Keratinocyte (primary cell): ENCODE measurements at places on chromosomes 12 and 14. TPM values are rescaled to one million over a fixed set of nuclear protein-coding genes. Genes with fewer than 3 reads are reported as not detected.

Gene PLBD1
- 3.6 to 13.4 TPM (median 7.2 TPM) in 3 replicates for polyA plus RNA-seq

Gene HCAR1
- polyA plus RNA-seq, result 0.03 to 0.10 TPM (median 0.07 TPM) in 3 replicates

Gene KIF5A
- 0.01 to 0.10 TPM (median 0.05 TPM) in 3 replicates for polyA plus RNA-seq

Gene KRT77
- 0.54 to 4.6 TPM (median 1.3 TPM) in 3 replicates for polyA plus RNA-seq

DNA sequence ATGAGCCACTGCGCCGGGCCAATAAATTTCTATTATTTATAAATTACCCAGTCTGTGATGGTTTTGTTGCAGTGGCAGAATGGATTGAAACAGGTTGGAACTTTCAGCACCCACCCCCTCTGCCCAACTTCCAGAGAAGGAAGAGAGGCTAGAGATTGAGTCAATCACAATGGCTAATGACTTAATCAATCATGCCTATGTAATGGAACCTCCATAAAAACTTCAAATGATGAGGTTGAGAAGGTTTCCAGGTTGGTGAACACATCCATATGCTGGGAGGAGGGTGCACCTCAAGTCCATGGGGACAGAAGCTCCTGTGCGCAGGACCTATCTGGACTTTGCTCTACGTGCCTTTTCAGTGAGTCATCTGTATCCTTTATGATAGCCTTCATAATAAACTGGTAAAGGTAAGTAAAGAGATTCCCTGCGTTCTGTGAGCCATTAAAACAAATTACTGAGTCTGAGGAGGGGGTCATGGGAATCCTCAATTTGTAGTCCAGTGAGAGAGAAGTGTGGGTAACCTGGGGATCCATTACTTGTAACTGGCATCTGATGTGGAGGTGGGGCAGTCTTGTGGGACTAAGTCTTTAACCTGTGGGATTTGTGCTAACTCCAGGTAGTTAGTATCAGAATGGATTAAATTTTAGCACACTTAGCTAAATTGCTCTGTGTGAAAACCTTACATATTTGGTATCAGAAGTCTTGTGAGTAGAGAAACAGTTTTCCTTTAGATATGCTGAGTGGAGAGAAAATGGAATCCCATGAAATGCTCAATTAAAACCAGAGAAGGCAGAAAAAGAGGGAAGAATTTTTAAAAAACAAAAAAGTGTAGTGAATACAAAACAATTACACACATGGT lies 11.7 kb upstream of the NGDN start:
- DNase-seq, result no peak

DNA sequence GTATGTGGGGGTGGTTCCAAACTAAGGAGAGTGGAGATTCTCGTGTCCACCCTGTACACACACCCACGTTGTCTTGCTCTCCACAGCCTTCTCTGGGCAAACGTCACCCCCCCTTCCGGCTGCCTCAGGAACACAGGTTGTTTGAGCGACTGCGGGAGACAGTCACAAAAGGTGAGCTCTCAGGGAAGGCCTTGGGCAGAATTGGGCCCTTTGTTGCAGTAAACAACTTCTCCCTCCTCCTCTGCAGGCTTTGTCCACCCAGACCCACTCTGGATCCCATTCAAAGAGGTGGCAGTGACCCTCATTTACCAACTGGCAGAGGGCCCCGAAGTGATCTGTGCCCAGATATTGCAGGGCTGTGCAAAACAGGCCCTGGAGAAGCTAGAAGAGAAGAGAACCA lies 8.1 kb upstream of the GAPDH start:
- DNase-seq, result no peak

DNA sequence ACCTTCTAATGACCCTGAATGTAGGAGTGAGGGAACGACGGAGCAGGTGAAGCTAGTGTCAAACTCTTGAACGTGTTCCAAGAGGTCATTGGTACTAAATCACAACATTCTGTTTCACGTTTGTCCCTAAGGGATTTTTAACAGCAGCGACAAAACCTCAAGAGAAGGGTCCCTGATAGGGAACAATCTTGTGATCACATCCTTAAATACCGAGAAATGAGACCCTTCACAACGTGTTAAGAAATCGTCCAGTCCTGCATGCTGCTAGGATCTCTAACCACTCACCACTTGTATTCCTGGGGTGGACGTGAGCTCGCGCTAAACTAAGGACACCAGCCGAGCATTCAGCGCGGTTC lies 134.1 kb upstream of the KRAS start:
- DNase-seq, result no peak

DNA sequence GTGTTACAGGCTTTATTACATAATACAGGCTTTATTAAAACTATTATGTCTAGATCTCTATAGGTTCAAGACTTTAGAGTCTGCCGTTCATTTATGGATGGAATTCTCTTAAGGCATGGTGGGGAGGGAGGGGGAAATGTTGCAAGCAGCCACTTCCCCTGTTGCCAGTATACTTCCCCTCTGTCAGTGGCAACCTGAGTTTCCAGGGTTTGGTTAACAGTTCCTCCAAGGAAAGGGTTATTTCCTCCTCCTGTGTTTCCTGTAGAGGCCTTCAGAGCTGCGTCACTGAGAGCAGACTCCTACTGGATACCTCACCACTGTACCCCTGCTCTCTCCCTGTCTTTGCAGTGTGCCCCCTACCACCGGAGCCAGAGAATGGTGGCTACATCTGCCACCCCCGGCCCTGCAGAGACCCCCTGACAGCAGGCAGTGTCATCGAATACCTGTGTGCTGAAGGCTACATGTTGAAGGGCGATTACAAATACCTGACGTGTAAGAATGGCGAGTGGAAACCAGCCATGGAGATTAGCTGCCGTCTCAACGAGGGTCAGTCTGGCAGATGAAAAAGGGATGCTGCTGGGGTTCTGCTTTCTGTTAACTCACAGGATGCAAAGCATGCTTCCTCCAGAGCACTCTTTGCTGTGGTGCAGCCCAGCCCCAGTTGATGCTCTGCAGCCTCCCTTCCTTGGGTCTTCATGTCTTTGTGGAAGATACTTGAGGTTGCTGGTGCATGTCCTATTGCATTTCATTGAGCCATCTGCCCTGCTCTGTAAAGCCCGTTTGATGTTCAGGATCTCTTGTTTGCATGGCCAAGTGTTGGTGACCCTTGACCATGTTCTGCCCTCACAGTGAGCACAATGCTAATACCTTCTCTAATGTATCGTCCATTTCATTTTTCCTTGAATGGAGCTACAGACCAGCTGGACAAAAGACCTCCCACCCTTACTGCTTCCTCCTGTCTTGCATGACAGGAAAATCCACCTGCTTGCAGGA lies 63.6 kb upstream of the SRSF5 start:
- no peak for DNase-seq

DNA sequence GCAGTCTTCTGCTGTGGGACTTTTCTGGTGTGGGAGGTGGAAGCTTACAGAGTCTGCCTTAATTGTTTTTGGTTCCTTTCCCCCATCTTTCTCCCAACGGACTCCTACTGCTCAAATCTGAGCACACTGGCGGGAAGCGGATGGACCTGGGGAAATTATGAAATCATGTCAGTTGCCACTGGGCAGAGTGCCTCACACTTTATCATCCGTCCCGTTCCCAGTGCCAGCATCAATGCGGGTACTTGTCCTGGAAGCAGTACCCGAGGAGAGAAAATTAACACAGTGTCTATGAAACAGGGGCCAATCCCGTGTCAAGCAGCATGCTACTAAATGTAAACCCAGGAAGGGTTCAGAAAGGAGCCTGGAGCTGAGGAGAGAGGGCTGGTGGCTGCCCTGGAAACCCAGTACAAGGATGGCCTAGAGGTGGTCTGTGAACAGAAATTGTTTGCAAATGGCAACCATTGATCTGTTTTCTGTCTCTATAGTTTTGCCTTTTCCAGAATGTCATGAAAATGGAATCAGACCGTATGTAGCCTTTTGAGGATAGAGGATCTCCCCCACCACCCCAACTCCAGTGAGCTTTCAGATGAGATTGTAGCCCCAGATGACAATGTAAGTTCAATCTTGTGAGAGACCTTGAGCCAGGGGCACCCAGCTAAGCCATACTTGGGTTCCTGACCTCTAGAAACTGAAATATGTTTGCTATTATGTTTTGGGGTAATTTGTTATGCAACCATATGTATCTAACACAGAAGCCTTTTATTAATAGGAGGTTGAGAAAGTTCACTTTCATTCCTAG lies 908 bp upstream of the CDKL1 start:
- no peak for DNase-seq

DNA sequence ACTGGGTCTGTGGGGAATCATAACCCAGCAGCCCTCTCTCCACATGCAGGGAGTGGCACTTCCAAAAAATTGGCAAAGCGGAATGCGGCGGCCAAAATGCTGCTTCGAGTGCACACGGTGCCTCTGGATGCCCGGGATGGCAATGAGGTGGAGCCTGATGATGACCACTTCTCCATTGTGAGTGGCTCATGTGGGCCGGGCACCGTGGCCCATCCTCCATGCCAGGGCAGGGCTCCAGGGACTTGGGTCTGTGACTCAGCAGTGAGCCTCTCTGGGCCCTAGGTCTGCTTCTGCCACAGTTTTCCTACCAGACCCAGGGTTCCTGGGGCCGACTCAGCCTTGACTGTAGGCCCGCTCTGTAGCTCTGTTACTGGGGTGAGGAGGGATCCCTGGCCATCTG lies 2.2 kb downstream of the NPFF start:
- DNase-seq, result no peak

GRCh38 chr12:29754235-29755189 lies 29.2 kb downstream of the TMTC1 start:
- no peak for DNase-seq

DNA sequence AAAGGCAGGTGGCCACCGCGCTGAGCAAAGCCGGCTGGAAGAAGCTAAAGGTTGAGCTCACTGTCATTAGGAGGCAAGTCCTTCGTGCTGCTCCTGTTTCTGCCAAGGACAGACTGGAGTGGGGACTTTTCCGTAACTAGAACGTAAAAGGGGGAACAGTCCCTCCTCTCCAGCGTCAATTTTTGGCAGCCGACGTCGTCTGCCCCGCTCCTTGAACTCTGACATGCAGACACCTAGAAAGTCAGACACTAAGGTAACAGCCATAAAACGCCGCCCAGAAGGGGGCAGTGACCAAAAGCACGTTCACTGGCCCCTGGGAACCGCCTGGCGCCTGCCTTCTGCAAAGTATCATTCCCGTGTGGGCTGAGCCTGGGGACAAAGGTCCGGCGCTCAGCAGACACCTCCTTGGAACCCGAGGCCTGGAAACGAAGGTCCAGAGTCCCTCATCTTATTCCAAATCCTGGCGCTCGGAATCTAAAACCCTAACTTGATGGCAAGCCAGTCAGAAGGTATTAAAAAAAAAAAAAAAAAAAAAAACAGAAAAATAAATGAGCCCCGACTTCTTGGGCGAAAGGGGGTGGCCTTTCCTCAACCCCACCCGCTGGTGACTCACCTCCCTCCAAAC lies 1.1 kb upstream of the LRP1 start:
- DNase-seq, result no peak
